ENCODE measurements at places on chromosomes 11 and 22. TPM values are rescaled to one million over a fixed set of nuclear protein-coding genes. Genes with fewer than 3 reads are reported as not detected.

GRCh38 chr11:62057069-62057468 lies 66.7 kb upstream of the INCENP start:
- DNase-seq: no peak

OR10A3 gene
- 0.06 TPM for polyA plus RNA-seq

DNA sequence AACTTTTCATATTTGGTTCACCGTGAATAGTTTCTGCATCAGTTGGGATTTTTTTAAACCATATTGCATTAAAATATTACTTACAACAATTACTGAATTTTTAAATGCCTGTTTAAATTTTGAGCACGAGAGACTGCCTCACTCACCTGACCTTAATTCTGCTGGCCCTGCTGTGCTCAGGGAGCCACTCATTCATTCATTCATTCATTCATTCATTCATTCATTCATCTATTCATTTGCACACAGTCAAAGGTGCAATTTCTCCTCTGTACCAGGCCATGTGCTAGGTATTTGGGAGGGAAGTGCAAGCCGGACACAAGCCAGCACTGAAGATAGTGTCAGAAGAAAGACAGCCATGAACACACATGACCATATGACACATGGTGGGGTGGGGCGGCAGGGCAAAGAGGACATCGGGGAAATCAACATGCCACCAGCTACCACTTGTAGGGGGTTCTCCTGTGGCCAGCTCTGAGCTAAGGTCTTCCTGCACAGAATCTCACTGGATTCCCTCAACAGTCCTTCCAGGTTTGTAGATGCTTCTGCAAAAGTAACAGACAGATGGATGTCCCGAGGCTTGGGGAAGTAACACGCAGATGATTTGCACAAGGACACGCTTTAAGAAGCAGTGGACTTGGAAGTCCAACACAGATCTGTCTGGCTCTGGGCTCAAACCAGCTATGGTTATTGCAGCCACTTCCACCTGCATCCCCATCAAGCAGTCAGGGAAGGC lies 568 bp upstream of the CSF2RB start:
- no peak for DNase-seq

DNA sequence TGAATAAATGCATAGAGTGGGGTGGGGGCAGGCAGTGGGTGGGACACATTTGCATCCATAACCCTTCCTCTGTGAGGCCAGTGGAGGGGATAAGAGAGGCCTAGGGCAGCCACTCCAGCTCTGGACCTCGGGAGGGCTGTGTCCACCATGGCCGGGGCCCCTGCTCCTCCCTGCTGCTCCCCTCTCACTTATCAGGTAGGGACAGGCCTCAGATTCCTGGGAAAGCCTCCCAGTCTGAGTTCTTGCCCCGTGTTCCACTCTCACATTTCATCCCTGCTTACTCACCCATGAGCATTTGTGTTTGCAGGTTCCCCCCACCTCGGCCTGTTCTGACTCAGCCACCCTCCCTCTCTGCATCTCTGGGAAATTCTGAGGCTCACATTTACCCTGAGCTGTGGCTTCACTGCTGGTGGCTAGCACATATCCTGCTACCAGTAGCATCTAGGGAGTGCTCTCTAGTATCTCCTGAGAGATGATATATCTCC lies 128.7 kb upstream of the TOP3B start:
- peak; percentile 32 for DNase-seq

DNA sequence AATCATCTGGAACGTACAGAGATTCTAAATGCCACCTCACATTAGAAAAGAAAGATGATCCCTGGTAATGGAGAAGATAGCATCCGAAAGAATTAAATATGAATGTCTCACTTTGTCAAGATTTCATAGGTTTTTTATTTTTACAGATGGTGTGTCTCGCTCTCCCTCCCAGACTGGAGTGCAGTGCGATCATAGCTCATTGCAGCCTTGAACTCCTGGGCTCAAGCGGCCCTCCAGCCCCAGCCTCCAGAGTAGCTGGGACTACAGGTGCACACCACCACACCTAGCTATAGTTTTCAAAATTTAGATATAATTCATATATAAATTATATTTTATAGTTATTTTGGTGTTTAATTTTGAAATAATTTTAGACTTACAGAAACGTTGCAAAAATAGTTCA lies 16.7 kb upstream of the SMTN start:
- no peak for DNase-seq

ELF5 gene
- 59.6 TPM for polyA plus RNA-seq

DNA sequence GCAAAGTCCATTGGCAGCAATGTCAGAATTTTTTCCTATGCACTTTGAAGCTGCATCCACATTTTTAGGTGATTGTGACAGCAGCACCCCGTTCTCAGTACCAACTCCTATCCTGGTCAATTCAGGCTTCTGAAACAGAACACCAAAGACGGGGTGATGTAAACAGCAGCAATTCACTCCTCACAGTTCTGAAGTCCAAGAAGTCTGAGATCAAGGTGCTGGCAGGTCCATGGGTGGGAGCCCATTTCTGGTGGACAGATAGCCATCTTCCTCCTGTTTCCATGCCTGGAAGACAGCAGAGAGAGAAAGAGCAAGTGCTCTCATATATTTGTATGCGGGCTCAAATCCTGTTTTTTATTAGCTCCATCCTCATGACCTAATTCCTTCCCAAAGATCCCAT lies 471.2 kb downstream of the BRD1 start:
- DNase-seq: no peak

PHF21B gene
- 4.3 TPM for polyA plus RNA-seq

DNA sequence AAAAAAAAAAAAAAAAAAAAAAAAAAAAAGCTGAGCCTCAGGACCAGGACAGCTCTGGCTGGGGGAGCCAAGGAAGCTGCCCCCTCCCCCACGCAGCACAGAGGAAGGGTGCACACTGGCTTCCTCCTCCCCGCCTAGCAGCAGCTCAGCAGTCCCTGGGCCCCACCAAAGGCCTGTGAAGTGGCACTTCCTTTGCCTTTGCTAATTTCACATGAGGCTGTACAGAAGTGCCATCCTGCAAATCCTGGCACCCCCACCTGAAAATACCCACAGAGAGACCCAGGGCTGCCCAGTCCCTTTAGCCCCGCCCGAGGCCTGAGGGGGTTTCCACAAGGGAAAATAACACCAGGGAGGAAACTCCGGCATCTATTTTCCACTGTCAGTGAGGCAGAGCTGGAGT lies 3.9 kb downstream of the RHOG start:
- DNase-seq: no peak

- DNase-seq: no peak
Measured at GRCh38 chr11:85029964-85030363, 597.2 kb downstream of the DLG2 start.

PTPRCAP gene
- polyA plus RNA-seq: 1.3 TPM

CD44 gene
- 9.6 TPM for polyA plus RNA-seq

GRCh38 chr11:125270711-125271110 lies 106.2 kb downstream of the PKNOX2 start:
- DNase-seq: no peak

CBX7 gene
- 13.8 TPM for polyA plus RNA-seq

ISX gene
- 0.16 TPM for polyA plus RNA-seq

- no peak for DNase-seq
Measured at GRCh38 chr11:133545199-133545803, 13.0 kb upstream of the OPCML start.

KIRREL3 gene
- 2.1 TPM for polyA plus RNA-seq

Measured in renal cortex interstitium (tissue), 15 donors.